ENCODE measurements at places on chromosomes 1 and 21.
A peak's percentile ranks its signal among the peaks of the same experiment; 100 is the strongest.

DNA sequence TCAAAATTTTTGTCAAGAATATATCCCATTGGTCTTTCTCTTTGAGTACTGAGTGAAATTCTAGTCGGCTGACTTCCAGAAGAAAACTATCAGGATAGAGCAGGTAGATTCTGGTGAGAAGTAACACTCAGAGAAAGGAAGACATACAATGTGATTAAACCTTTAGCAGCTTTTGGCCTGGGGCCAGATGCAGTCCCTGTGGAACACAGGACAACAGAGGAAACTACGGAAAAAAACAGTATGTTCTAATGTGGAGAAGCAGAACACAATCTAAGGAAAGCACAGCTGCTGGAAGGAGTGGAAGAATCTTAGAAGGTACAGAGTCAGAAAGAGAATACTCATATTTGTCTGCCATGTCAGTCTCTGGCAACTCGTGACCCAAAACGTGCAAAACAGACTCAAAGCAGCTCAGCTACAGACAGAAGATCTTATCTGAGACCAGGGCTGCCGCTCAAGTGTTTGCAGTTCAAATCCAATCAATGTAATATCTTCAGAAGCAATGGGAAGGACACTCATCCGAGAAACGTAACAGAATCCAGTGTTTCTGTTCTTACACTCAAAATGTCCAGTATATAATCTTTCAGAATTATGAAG, 283.8 kb downstream of the MRPL39 start:
- peak; percentile 22 for DNase-seq

DNA sequence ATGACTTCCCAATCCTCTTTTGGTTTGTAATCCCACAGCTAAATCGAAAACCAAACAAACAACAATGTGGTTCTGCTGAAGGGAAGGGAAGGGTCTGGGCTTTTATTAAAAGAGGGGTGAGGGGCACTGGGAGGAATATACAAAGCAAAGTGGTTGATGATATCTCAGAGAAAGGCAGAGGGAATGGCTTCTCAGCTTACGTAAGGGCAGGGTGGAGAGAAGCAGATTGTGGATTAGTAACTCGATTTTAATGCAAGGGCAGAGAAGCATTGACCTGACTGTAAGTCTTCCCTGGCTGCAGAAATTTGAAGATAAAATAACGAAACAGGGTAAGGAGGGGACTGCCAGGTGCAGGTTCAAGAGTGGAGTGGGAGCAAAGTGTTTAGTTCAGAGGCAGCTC, 438.2 kb upstream of the LRRC7 start:
- peak; percentile 36 for DNase-seq

GRCh38 chr21:26470351-26471098, 102.6 kb downstream of the CYYR1 start:
- DNase-seq = no peak

GRCh38 chr1:178066908-178067614, 26.8 kb upstream of the RASAL2 start:
- no peak for DNase-seq

GRCh38 chr1:241598249-241598648, 41.9 kb downstream of the CHML start:
- DNase-seq = no peak

GRCh38 chr1:161899091-161899490, 124.6 kb downstream of the OLFML2B start:
- no peak for DNase-seq

GRCh38 chr1:152110860-152111514, 4.3 kb downstream of the TCHH start:
- DNase-seq = peak; percentile 80

- no peak for DNase-seq
Observed at GRCh38 chr1:173467426-173467825, 9.7 kb upstream of the PRDX6 start.

DNA sequence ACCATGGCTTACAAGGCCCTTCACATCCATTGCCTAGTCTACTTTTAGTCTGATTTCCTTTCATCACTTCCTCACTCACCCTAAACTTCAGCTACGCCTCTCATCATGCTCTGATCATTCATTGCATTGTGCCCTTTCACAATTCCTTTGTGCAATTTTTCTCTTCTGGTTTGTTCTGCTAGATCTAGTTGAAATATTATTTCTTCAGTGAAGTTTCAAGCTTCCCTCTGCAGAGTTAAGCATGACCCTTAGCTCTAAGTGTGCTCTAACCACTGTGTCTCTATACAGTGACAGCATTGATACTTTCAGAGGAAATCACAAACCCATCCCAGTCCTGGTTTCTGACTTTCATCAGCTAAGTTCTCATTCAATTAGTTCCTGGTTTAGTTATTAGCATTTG, 166.1 kb downstream of the PLA2G4A start:
- DNase-seq = no peak

DNA sequence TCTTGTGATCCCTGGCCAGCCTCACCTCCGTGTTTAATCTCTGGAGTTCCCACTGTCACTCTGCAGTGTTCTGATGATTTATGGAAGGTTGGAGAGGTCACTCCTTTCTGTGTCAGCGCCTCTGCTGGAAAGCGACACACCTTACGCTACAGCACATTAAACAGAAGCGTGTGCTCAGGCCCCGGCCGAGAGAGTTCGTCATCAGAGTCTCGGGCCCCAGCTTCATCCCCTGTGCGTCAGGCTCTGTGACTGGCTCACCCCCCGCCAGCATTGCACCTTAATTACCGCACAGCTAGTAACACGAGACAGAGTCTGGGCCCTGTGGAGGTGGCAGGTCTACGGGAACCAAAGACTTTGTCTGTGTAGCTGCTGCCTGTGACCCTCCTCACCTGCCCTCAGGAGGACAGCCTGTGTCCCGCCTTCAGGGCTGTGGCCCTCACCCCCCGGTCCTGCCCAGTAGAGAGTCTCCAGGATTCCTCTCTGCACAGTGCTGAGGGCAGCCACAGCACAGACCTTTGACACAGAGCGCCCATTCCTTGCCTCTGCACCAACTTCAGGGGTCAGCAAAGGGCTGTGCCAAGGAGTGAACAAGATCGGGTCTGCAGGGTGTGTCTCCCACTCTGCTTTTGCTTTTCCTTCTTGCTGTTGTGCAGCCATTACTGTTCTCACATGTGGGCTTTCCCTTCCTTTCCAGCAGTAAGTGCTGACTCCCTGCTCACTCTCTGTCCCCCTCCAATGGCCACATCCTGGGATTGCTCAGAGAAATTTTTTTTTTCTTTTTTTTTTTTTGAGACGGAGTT, 157.6 kb downstream of the PGBD5 start:
- DNase-seq = peak; percentile 95

DNA sequence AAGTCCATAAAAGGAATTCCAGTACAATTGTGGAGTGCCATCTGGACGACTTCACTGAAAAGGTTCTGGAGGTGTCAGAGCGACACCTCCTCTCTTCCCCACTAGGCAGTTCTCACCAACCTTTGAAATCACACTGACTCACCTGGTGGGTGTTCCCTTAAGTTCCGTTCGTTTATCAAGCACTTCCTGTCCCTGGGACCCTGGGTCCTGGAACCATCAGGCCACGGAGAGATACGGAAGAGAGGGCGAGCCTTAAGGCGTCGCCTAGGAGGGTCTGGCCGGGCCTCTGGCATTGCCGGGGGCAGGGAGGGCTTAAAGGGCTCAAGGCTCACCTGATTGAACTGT, 317 bp downstream of the SPAG17 start:
- peak; percentile 79 for DNase-seq

DNA sequence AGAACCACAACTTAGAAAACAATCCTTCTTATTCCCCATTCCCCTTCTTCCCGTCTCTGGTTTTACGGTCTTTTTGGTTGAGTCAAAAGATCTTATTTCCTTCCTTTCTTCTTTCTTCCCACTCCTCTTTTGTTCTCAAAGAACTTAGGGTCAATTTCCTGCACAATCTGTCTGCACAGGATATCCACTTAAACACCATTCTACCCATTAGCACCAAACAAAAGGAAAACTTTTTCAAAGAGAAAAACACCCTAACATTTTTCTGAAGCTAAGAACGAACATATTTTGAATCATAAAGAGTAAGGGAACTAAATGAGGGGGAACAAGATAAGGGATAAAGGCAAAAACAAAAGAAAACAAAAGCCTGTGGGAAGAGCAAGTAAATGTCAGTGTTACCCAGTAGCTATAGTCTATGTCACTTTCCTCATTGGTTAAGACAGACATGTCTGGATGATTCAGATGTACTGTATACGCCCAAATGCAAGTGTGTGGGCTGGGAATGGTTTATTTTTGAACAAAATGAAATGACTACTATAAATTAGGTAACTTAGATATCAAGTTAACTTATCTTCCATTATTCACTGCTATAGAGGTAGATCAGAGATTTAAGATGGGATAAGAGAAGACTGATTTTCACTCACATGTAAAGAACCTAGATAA, 59.9 kb downstream of the TOR3A start:
- peak; percentile 16 for DNase-seq

DNA sequence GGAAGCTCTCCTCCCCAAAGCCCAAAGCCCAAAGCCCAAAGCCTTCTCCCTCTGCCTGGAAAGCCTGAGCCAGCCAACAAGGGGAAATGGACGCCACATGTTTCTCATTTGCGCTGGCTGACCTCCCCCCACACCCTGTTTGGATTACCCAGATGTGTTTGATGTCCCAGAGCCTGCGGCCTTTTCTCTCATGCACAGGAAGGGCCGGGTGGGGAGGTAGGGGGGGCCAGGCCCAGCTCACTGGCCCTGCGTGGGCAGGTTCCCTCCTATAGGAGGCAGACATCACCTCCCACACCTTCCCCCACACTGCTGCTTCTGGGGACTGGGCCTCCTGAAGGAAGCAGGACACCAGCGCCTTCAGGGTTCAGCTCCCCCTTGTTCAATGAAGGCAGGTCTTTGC, 116.3 kb downstream of the NAV1 start:
- DNase-seq = peak; percentile 82

GRCh38 chr1:219239518-219239917, 65.8 kb downstream of the LYPLAL1 start:
- DNase-seq = no peak

GRCh38 chr1:36083635-36084496, at the start of gene TEKT2:
TSS of gene TEKT2 (plus strand) at chr1:36084094. CDS start at chr1:36084922, 828 bp downstream.
- DNase-seq = peak; percentile 92

DNA sequence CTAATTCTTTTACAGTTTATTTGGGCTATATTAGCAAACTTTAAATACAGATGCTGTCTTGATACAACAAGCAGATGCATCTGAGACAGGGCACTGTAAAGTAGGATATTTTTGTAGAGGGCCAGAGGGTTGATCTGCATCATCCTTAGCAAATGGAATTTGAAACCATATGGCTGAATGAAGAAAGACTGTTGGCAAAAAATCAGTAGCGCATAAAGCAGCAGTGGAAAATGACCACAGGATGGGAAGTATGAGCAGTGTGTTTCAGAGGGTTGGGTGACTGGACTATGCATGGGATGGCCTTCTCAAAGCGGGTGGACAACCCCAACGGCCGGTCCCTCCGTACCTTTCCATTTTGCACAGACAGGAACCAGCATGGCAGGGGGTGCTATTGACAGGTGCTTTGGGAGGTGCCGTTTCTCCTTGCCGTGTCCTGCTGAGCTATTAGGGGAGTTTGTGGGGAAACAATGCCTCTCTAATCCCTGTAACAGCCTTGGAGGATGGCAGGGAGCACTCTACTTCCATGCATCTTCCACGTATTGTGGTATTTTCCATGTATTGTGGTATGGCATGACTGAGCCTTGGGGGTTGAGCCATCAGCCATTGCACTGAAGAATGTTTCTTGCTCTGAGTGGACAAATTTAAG, 5.9 kb downstream of the LRRC8B start:
- DNase-seq = peak; percentile 81

- peak; percentile 45 for DNase-seq
Observed at GRCh38 chr1:198162091-198162767, 5.4 kb downstream of the NEK7 start.

DNA sequence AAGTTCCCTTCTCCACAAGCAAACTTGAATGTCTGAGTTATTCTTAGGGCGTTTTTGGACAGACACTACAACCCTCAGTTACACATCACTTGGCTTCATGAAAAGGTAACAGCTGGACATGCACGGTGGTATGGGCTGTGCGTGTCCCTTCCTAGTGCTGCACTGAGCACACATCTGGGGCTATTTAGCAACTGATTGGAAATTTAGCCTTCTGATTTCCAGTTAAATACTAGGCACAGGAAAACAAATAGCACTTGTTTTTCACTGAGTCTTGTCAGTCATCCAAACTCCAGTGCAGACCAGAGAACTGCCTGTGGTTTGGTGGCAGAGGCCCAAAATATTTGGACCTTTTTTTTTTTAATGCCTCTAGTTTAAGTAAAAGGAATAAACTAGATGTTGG, 134.7 kb downstream of the TGFBR3 start:
- DNase-seq = no peak

GRCh38 chr1:243471026-243471685, 215.3 kb downstream of the SDCCAG8 start:
- no peak for DNase-seq

GRCh38 chr21:38838598-38839327, 33.0 kb downstream of the ETS2 start:
- DNase-seq = no peak

- DNase-seq = peak; percentile 96
Observed at GRCh38 chr21:42013376-42013775, 3.2 kb upstream of the ZBTB21 start.

DNA sequence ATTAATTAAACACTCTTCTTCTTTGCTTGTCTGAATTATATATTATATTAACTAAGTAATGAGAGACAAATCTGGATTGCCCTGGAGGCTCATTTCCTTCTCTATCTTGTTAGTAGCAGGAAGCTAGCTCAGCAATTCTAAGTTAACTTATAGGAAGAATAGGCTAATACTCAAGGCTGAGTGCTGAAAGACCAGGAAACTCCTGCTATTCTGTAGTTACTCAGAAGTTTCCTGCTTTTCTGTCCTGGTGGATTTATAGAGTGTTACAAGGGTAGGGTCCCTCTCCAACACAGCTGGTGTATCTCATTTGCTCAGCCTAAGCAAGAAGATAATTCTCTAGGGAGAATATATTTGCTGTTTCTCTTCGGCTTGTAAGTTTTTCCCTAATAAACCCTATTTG, 29.2 kb downstream of the HSPA13 start:
- DNase-seq = no peak

Data from NCI-H69 (cell line).